ENCODE measurements at places on chromosomes 1 and 21.
A peak's percentile ranks its signal among the peaks of the same experiment; 100 is the strongest.

- DNase-seq = no peak
These were observed 198.1 kb upstream of the KIAA0040 start for GRCh38 chr1:175390522-175391254.

DNA sequence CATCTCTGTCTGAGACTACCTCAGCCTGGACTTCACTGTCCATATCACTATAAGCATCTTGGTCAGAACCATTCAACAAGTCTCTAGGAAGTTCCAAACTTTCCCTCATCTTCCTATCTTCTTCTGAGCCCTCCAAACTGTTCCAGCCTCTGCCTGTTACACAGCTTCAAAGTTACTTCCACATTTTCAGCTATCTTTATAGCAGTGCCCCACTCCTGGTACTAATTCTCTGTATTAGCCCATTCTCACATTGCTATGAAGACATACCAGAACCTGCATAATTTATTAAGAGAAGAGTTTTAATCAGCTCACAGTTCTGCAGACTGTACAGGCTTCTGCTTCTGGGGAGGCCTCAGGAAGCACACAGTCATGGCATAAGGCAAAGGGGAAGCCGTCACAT lies 15.7 kb upstream of the DPH5 start:
- no peak for DNase-seq

- no peak for DNase-seq
These were observed 50.8 kb downstream of the RHBG start for GRCh38 chr1:156419854-156420204.

DNA sequence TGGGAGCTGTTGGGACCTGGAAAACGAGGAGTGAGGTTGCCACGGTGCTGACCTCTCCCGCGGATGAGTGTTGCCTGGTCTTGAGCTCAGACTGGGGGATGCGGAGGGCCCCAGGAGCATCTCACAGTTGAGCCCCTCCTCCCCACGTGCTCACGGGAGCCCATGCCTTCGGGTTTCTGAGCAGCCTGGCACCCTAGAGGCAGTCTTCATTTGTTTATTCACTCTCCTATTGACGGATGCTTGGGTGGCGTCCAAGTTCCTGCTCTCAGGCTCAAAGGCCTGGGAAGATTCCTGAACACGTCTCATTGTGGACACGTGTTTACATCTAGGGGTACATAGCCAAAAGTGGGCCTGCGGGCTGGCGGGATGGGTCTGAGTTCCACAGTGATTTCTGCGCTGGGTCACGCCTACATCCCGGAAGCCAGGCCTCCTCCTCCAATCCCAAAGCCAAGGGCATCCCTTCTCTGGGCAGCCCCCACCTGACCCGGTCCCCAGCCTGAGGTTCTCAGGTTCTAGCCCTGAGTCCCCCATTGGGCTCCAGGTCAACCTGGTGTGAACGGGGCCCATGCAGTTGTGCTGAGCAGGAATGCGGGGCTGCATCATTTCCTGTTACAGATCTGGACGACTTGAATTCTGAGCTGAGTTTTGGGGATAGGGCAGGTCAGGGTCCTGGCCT lies 14.7 kb downstream of the WNT3A start:
- no peak for DNase-seq

GRCh38 chr1:18240906-18241305 lies 133.3 kb downstream of the IGSF21 start:
- DNase-seq = no peak

- no peak for DNase-seq
These were observed 23.2 kb upstream of the RGSL1 start for GRCh38 chr1:182426442-182427430.

DNA sequence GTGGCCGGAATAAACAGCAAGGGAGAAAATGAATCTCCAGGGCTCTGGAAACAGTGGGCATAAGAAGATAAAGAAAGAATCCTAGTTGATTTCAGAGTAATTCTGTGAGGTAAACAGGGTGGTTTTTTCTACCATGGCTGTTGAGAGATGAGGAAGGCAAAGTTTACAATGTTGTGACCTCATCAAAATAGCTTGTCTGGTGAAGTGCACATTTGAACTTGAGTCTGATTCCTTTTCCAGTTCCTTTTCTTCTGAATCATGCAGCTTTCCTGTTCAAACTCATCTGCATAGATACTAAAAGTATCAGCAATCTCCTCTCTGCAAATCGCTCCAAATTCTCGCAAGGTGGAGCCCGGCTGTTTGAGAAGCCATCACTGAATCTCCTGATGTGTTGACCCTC lies 161.7 kb downstream of the PLPP3 start:
- DNase-seq = no peak

DNA sequence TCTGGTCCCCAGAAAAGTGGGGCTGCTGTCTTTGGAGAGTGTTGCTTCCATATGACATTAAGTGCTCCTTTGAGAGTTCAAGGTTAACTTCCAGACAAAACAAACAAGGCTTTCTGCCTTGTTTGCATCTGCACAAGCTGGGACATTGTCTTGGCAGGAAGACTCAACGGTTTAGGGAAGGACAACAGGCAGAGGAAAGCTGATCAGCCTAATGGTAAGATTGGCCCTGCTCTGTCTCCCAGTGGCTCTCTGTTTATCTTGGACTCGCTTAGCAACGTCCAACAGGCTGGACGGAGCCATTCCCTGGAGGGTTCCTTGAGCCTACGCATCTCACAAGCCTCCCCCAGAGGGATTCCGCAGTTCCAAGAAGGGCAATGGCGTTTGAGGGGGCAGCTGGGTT lies 62.2 kb upstream of the SLC44A3 start:
- DNase-seq = no peak

- DNase-seq = no peak
These were observed 1.3 kb downstream of the WLS start for GRCh38 chr1:68230901-68231626.

DNA sequence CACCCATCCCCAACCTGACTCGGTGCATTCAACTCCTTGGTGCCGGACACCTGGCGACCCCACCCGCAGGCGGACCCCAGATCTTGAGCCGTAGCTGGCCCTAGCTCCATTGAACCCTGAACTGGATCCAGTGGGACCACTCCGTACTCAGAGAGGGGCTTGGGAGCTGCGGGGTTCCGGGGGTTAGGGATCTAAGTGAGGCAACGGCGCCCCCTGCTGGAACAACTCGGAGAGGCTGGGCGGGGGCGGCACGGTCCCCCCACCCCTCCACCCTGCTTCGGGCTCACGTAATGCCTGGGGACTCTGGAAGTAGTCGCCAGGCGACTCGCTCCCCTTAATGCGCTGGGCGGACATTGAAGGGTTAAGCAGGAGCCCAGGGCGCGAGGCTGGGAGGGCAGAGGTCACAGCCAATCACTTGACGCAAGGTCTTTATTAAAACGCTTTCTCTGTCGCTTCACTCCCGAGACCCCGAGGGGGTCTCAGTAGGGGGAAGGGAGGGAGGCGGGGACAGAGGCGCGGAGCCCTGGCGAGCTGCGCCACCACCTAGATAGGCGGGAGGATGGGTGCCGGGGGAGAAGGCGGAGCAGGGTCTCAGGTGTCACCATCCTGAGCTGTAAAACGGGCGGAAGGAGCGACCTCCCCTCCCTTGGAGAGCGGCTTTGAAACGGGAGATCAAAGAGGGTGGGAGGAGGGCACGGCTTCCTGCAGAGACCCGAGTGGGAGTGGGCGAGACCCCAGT lies 704 bp upstream of the CRABP2 start:
- peak; percentile 84 for DNase-seq

GRCh38 chr1:153192697-153193096 lies 10.5 kb upstream of the LELP1 start:
- DNase-seq = no peak

DNA sequence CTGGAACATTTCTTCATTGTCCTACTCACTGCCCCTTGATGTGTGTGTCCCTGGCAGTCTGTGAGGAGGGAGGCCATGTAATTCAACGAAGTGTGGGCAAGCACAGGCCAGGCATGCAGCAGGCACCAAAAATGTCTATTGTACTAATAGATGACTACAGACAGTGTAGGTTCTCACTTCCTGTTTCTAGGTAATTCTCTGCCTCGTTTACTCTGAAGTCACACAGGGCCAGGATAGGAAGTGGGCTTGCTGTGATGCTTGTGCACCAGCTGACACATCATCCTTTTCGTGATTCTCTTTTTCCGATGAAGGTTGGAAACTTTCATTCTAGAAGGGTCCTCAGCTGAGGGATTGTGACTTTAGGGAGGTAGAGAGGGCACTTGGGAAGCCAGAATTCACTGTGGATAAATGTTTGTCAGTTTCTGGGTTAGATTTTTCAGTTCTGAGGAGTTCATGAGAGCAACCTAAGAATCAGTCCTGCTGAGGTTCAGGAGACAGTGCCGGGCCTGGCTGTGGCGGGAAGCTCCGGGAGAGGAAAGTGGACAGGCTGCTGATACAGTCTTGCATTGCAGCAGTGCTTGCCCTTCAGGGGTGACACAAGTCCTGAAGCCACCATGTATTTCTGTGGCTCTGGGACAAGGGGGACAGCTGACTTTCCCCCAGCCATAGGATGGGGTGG lies 4.3 kb upstream of the CSF1 start:
- DNase-seq = no peak

DNA sequence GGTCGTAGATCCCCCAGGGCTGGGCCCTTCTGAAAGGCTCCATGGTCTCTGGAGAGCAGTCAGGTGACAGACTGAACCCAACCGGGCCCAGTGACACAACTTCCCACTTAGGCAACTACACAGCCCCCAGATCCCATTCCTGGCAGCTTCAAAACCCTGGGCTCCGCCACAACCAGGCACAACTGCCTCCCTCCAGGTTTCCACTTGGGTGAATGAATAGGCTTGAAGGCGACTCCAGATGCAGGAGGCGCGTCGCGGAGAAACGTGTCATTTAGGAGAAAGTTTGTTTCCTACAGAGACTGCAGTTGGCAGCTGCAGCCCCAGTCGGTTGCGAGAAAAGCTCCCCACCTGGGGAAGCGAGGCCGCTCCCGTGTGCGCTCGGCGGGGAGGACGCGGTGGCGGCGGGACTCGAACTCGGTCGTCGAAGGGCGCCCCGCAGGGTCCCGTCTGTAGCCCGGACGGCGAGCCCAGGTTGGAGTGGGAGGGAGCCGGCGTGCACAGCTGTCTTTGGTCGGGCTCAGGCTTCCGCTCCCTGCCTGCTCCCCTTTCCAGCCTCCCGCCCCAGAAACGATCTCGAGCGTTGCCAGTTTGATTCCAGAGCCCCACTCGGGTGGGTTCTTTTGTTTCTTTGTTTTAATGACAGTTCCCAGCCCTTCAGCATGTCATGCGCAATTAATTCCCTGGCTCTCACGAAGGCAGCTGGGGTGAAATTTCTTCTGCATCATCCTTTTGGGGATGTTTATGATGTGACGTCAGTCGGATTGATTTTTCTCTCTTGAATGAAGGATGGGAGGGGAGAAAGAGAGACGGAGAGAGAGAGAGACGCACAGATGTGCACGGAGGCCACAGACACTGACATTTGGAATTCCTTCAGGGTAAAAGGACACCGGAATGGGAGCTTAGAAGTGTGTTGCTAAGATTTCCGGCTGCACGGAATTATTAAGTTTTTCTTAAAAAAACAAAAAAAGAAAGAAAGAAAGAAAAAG lies 862 bp upstream of the SGIP1 start:
- DNase-seq = no peak

- DNase-seq = peak; percentile 88
These were observed 9.6 kb downstream of the BCAR3 start for GRCh38 chr1:93672069-93672468.

GRCh38 chr1:240474133-240474614 lies 137.8 kb downstream of the GREM2 start:
- no peak for DNase-seq

DNA sequence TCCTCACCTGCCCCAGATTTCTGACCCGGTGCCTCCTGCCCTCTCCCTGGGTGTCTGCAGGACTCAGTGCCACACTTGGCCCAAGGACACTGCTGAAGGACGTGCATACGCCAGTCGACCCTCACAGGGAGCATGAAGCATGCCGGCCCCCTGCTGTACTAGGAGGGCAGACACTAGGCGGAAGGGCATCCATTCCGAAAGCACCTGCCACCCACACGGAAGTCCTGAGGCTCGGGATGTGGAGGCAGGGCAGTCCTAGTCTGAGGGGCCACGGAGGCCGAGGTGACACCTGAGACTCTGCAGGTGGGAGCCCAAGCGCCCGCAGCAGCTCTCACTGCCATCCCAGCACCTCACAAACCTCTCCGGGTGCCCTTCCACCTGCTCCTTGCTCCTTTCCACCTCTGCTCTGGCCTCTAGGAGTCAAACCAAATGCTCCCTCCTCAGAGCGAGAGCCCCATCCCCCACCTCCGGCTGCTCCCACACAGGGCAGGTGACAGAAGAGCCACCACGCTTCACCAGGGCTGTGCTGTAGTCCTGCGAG lies 2.4 kb downstream of the NPHP4 start:
- no peak for DNase-seq

DNA sequence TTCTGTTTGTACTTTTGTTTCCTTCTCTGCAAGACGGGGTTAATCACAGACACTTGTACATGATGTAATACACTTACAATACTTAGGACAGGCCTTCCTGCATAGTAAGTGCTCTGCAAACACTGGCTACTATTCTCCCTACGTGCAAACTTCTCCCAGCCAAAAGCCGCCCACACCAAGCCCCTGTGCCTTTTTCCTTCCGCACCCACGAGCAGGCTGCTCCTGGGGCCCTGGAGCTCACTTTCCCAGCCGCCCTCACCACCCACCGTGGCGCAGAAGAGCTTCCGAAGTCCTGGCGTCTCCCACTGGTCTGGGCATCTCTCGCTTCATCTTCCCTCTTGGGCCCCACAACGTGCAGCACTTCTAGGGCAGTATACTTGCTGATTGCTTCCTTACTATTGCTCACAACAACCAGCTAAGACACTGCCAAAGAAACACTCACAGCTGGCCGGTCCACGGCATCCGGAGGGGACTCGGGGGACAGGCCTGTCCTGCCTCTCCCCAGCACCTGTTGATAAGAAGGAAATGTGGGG lies 22.5 kb upstream of the GPR157 start:
- DNase-seq = no peak

GRCh38 chr1:100773444-100773843 lies 53.9 kb downstream of the VCAM1 start:
- no peak for DNase-seq

GRCh38 chr1:169511316-169512005 lies 25.7 kb upstream of the SLC19A2 start:
- no peak for DNase-seq

DNA sequence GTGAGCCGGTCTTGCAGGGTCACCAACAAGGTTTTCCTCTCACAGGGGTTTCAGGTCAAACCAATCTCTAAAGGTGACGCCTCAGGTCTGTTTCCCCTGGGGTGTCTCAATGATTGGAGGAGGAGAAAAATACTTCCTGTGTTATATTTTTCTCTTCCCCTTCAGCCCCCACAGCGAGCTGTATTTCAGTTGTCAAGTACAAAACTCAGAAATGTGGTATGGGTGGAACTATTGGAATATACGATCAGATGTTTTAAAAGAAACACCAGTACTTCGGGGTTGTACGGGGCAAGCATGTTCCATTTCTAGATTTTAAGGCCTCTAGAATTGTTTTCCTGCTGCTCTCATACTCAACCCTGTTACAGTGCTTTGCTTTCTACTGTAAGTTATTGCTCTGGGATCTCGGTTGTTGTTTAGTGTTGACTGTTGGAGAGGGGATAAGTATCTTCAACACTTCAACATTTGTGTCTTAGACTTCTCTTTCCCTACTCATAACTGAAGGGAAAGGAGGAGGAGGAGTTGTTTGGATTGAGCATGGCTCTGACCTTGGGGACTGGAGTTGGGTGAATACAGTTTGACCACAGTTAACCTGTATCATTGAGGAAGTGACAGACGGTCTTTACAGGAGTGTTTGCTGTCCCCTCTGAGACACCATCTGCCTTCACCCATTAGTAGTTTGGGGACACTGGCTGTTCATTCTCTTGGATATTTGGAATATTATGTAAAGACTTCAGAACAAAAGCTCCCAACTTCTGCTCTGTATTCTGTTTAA lies 2.0 kb downstream of the MAPKAPK2 start:
- DNase-seq = no peak

GRCh38 chr1:168260393-168260792 lies 20.3 kb upstream of the TBX19 start:
- no peak for DNase-seq

- DNase-seq = no peak
These were observed 13.4 kb upstream of the MTARC2 start for GRCh38 chr1:220734571-220735326.

All from omental fat pad (tissue), 4 donors.